Occipital lobe (tissue), 3 donors: ENCODE measurements at places on chromosomes 2 and 18.

DNA sequence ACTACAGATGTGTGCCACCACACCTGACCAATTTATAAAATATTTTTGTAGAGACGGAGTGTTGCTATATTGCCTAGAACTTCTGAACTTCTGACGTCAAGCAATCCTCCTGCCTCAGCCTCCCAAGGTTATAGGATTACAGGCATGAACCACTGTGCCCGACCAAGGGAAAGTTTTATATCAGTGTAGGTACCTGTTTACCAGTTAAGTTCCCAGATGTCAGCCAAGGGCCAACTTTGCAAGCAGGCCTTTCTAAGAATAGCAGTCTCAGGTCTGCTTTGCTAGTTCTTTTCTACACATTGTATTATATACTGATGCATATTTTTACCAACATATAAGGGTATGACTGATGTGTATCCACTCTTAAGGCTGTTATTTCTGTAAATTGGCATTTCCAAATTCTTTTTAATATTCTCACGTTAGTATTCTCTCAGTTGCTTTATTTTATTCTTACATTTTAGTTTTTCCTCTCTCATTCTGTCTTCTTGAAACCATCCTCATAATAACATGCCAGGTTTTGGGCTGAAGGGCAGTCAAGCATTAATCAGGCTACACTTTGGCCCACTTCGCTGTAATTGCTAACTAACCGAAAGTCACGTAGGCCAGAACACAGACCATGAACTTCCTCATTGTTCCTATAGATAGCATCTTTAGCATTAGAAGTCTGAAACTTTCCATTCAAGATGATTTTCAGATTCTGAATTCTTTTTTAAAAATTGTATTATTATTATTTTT lies 25.0 kb upstream of the CXXC1 start:
- DNase-seq: no peak

DNA sequence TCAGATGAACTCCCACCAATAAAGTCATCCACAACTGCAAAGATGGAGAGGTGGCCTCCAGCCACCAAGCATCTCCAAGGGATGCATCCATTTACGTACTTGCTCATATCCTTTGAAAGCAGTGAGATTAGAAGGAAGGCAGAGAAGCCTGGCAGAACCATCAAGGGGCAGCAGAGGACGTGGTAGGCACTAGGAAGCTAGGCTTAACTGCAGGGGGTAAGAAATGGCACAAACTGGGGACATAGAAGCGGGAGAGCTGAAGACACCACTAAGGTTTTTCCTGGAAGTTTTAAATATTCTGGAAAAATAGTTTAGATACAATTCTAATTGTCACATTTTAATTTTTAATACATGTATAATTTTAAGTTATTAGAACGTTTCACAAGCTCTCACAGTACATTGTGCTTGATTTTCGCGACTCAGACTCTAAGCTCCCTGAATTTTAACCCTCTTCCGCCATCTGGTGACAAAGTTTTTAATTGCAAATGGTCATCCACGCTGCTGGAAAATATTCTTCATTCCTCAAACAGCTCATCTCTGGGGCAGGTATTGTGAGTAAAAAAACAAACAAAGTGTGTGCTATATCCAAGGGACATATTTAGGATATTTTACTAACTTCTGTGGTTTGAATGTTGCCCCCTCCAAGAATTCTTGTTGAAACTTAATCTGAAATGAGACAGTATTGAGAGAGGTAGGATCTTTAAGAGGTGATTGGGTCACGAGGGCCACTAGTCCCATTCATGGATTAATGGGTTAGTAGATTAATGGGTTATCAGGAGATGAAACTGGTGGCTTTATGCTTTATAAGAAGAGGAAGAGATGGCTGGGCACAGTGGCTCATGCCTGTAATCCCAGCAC lies 1.6 kb upstream of the PSTPIP2 start:
- DNase-seq: no peak

GRCh38 chr2:191730263-191730662 lies 52.3 kb downstream of the NABP1 start:
- no peak for DNase-seq

DNA sequence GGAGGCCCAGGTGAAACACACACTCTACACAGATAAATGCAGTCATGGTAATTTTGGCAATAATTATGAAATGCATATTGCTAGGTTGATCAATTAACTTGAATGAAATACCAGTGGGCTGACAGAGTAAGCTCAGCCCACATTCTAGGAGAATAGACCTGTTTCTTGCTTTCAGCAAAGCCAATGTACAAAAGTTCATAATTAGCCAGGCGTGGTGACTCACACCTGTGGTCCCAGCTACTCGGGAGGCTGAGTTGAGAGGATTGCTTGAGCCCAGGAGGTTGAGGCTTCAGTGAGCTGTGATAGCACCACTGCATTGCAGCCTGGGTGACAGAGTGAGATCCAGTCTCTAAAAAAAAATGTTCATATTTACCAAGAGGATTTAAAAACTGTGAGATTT lies 15.7 kb upstream of the MBP start:
- DNase-seq: no peak

DNA sequence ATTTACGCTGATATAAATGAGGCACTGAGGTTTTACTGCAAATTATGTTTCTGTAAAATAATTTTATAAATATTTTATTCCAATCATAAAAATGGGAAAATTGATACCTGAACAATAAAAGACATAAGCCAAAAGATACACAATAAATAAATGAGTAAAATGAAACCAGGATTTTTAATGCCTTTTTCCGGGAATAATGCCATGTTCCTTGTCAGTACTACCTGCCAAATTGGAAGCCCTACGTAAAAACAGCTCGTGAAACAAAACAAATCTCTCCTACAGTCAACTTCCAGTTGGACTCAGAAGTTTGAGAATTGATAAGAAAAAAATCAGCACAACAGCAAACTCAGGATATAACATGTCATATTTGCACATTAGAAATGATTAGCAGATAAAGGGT lies 18.0 kb downstream of the GALNT3 start:
- no peak for DNase-seq

- DNase-seq: no peak
Observed at GRCh38 chr2:18232731-18233438, 327.6 kb downstream of the RDH14 start.

DNA sequence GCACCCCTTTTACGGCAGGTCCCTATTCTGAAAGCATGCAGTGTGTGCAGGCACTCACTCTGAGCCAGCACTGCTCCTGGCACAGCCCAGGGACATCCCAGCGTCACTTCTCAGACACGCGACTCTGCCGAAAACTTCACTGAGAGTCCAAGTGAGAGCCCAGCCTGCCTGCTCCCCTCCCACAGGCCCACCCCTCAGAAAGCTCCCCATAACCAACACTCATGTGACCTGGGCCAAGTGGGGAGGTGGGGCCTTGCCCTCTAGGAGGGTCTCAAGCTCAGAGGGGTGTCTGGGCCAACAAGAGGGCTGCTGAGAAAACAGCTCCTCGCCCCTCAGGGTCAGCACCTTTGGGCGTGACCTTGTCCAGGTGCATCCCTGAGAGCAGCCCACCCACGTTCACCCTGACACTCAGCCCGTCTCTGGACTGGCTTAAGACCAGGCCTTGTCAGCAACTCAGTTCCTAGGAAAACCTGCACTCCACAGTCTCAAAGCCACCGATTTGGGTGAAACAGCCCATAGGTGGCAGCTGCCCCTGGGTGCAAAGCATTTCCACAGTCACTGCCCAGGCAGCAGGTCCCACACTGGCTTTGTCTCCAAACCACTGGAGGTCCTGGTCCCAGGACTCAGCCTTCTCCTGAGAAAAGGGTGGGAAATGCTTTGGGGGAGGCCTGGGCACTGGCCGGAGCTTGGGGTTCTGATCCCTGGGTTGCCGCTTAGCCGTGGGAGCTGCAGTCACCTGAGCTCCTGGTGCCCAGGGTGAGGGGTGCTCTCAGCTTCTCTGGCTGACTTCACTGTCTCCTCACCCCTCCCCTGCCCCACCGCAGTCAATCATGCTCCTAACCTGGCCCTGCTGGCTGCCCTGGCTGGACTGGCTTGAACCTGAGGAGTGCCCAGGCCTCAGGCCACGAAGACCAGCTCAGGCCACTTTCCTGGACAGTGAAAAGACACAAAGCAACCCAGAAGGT lies 209.6 kb downstream of the HDAC4 start:
- DNase-seq: no peak

- DNase-seq: no peak
Observed at GRCh38 chr2:9053534-9053931, 50.0 kb upstream of the MBOAT2 start.

DNA sequence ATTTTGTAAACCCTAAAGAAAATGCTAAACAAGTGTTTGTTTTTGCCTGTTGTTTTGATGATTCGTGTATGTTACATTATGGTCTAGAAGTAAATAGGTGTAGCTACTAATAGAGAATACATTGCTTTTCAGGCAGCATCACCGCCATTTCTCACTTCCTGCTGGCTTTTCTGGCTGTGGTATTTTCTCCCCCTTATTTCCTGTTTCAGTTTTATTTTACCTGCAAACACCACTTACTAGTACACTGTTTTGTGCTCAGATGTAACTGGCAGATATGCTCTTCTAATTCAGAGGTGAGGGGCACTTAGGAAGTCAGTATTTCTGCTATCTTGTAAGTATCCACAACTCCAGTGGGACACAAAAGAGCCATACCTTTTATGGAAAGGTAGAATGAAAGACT lies 38.1 kb upstream of the SLC3A1 start:
- DNase-seq: no peak

DNA sequence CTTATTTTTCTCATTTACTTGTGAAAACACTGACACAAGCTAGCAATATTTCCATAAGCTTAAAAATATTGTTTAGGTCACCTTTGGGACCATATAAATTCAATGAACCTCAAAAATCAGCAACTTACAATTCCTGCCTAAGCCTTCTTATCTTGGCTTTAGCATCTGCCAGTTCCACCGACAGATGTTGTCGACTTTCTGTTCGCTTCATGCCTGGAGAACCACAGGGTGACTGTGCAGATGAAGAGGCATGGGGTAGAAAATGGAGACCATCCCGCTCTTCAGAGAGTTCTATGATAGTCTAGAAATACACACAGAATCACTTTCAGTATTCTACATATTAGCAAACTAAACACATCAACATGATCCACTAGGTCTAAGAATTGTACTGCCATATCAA lies 64.2 kb downstream of the CCDC88A start:
- no peak for DNase-seq

DNA sequence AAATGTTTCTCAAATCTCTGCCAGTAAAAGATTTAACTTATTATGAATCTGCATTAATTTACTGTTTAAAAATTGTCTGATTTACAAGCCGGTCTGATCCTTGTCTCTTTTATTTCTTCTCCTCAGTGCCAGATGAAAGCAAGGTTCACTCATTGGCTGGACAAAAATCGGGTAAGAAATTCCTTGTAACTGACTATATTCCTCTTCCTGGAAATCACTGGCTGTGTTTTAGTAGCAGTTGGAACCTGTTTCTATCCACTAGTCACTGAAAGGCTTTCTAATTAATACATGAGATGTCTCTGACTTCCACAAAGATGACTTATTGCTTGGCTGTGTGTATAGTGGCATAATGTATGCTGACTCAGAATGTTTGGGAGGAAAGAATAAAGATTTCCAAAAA lies 436.6 kb upstream of the NRP2 start:
- DNase-seq: no peak

- DNase-seq: no peak
Observed at GRCh38 chr2:187138265-187138664, 289.3 kb upstream of the ZSWIM2 start.

GRCh38 chr2:113886479-113887008 lies 3.3 kb upstream of the ACTR3 start:
- no peak for DNase-seq

GRCh38 chr18:48979944-48980890 lies 29.5 kb upstream of the SMAD7 start:
- DNase-seq: no peak

GRCh38 chr2:233384811-233385488 lies 30.7 kb downstream of the DGKD start:
- DNase-seq: no peak

DNA sequence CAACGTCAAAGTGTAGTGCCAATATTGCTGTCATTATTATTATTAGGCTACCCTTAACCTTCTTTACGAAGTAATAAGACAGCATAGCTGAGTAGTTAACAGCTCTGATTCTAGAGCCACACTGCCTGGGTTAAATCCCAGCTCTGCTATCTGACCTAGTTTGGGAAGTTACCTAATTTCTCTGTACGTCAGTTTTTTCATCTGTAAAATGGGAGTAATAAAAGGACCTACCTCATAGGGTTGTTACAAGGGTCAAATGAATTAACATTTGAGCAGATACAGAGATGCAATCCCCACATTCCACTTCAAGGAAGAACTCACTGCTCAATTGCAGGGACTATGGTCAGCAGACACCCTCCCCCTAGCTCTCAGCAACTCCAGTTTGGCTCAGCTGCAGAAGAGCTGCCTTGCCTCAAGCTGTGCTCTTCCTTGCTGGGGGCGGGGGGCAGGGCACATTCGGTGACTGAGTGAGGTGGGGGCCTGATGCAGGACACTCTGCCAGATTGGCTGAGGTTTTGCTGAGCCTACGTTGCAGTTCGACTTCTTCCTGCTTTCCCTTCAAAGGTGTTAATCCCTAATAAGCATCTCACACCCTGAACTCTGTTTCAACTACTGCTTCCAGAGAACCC lies 11.0 kb upstream of the LGALSL start:
- DNase-seq: no peak

DNA sequence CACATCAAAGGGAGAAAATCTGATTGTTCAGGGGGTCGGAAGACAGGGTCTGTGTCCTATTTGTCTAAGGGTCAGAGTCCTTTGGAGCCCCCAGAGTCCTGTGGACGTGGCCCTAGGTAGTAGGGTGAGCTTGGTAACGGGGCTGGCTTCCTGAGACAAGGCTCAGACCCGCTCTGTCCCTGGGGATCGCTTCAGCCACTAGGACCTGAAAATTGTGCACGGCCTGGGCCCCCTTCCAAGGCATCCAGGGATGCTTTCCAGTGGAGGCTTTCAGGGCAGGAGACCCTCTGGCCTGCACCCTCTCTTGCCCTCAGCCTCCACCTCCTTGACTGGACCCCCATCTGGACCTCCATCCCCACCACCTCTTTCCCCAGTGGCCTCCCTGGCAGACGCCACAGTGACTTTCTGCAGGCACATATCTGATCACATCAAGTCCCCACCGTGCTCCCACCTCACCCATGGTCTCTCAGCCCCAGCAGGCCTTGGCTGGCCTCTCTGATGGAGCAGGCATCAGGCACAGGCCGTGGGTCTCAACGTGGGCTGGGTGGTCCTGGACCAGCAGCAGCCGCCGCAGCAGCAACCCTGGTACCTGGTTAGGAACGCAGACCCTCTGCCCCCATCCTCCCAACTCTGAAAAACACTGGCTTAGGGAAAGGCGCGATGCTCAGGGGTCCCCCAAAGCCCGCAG lies 3.8 kb downstream of the PROC start:
- DNase-seq: no peak

- DNase-seq: no peak
Observed at GRCh38 chr2:191202881-191203397, 42.3 kb upstream of the MYO1B start.

- no peak for DNase-seq
Observed at GRCh38 chr2:143146815-143147530, 17.8 kb downstream of the ARHGAP15 start.

DNA sequence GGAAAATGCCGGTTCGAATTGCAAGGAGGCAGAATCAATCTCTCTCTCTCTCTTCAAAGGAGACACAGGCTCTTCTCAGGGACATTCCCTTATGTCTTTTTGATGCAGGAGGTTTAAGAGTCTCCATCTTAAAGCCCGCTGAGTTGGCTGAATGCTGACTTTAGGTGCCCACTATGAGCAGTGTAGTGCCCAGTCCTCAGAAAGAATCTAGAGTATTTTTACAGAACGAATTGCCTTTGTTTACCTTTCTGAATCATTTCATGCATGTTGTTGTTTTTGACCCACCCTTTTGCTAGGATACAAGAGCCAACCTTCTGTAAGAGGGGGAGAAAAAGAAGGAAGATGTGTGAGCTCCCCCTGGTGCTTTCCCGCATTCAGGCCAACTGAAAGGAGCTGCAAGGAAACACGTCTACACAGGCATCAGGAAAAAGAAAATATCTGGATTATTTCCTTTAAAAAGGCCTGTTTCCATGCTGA lies 193.5 kb upstream of the TCF4 start:
- DNase-seq: peak; percentile 48
